NCI-H1092 treated with DMSO at 0.1 percent for 48 hours (cell line): ENCODE measurements at places on chromosomes 11 and 22.
A peak's percentile ranks its signal among the peaks of the same experiment; 100 is the strongest.

GRCh38 chr11:93908689-93909088 is 58.3 kb upstream of the VSTM5 start:
- no peak for DNase-seq

DNA sequence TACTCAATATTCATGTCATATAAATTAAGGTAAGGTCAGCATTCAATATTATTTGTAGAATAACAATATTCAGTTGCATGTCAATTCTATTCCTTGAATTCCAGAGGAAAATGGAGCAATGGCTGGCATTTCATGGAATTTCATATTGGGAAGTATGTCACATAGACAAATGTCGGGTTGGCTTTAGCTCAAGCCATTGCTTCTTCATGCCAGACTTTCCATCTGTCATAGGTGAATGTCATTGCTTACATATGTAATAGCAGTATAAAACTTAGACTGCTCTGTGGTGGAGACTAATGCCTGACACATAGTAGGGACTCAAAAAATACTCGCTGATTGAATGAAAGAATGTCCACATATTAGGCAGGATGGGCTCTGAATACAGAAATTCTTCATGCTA is 509.6 kb upstream of the CHORDC1 start:
- no peak for DNase-seq

DNA sequence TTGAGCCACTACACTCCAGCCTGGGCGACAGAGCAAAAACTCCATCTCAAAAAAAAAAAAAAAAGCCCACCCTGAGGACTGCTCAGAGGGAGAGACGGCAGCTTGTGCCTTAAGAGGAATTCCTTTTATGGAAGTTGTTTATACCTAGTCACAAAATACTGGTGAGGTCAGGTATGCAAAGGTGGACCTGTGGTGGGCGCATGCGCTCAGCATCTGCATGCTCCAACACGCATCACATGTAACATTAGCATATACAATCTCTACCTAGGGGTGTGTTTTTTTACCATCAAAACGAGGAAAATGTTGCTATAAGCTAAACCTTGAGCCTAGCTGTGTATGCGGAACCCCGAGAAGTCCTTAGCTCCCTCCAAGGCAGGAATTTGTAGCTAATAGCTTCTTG is 6.8 kb upstream of the SART1 start:
- no peak for DNase-seq

DNA sequence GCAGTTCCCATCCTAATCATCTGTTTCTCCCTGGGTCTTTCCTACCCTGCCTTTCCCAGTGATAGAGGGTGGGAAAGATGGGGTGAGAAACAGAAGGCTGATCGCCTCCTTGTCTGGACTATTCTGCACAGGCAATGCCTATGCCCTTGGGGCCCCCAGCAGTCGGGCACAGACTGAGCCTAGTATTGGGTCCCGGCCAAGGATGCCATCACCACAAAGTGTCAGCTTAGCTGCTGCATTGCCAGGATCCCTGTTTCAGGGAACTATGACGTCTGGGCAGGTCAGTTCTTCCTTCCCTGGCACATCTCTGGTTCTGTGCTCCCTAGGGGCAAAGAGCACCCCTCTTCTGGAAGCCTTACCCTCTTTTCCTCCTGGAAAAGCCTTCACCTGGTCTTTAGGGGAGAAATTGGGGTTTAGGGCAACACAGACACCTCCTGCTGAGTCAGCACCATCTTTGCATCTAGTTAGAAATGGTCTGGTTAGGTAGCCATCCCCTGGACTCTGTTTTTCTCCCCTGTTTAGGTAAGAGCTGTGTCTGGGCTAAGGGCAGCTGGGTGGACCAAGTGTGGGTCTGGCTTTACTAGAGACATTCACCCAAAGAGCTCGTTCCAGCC is 2.1 kb downstream of the ADAMTS8 start:
- no peak for DNase-seq

DNA sequence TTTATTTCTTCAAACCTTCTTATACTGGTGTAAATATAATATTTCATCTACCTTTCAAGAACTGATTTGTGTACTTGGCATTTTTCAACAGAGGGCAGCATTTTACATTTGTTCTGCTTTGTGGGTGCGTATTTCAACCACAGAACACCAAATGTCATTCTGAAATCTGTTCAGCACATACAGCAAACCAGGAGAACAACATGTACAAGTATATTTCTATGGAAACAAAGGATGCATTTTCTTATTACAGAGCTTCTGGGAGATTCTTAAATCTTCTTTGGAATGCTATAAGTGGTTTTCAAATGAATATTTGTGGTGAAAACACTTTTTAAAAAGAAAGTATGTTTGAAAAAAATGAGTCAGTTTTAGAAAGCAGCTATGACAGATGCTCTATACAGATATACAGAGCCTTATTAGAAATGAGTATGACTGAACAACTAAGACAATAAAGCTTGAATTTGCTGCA is 946.0 kb downstream of the FAM181B start:
- no peak for DNase-seq

DNA sequence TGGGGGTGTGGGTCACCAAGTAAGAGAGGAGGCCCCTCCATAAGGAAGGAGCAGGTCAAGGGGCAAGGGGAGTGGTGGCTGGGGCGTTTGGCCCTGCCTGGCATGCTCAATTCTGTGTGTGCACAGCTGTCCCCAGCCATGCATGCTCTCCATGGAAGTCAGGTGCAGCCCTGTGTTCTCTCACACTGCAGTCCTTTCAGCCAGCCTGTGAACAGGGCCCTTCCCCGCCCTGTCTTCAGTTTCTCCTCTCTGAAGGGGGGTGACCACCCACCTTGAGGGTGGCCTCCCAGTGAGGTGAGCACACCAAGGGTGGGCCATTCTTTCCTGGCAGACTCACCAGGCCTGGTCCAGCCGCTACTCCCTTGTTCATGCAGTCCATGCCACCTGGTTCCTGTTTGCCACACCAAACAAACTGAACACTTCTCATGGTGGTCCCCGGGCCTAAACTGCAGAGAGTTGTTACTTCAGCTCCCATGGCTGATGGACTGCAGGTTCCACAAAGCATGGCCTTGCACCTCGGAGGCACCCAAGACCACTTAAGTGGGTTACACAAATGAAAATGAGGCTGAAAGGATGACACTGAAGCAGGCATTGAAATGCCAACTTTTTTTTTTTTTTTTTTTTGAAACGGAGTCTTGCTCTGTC is 1.7 kb upstream of the CHCHD10 start:
- DNase-seq, result peak; percentile 16

DNA sequence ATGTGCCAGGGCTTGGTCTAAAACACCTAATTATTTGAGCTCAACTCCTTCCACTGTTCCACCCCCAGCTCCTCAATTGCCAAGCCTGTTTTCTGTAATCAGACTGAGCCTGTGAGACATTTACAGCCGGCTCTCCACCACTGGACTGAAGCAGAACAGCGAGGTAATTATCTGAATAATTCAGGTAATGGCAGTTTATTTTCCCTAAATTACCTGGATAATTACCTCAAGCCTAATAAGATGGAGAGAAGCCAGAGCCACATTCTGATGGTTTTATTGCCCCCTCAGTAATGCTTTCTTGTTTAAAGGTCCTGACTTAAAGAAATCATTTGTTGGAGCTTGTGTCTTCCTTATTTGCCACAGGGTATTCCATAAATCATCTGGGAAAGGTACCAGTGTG is 64.2 kb downstream of the FZD4 start:
- no peak for DNase-seq

- DNase-seq, result no peak
Observed at GRCh38 chr11:128711136-128711535, 17.3 kb downstream of the FLI1 start.

- no peak for DNase-seq
Observed at GRCh38 chr22:41979423-41980250, 10.4 kb downstream of the SEPTIN3 start.

DNA sequence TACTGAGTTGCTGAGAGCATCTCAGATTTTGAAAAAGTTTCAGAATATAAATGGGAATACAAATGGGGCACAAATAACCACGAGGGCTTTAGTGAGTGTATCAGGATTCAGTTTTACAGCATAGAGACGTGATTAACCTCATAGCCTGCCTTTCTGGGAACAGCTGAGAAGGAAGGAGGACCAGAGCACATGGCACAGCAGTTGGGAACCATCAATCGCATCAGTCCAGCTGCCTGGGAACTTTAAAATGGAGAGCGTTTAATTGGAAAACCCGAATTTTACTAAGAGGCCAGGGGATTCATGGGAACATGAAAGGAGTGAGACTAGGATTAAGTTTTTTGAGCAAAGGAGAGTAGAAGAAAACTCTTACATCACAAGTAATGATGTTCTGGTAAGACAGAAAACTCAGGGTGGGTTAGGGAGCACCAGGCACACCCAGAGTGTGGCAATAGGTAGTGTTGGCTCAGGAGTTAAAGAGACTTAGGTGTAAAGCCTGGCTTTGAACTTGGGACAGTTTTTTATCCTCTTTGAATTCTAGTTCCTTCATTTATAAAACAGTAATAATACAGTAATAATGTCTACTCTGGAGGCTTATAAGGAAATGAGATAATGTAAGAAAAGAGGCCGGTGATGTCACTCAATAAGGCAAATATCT is 40.2 kb downstream of the FZD4 start:
- no peak for DNase-seq

DNA sequence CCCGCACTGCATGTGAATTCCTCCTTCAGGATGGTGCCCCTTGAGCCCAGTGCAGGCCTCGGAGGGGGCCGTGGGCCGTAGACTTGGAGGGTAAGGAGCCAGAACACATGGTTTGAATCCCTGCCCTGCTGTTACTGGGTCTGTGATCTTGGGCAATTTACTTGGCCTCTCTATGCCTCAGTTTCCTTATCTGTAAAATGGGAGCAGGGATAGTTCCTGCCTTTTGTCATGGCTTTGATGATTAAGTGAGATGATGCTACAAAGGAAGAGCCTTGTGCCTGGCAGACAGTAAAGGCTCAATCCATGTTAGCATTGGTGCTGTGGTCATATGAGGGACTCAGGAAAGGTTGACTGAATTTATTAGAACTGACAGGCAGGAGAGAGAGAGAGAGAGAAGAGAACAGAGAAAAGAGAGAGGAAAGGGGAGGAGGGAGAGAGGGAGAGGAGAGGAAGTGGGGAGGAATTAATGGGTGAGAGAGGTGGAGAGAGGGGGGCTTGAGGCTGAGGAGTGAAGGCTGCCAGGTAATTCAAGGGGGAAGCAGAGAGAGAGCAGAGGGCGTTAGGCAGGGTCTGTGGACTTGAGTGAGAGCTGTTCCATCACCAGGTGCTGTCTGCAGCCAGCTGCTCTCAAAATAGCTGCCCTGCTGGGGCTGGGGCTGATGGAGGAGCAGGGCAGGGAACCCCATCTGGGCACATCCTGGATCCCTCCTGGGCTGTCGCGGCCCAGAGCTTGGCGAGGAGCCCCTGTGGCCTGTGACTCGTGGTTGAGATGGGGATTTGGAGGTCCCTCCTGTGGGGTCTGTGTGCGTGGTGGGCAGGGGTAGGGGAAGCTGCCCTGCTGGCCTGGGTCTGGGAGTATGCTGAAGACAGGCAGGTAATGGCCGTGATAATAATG is 44.1 kb downstream of the MCM5 start:
- DNase-seq, result peak; percentile 6

DNA sequence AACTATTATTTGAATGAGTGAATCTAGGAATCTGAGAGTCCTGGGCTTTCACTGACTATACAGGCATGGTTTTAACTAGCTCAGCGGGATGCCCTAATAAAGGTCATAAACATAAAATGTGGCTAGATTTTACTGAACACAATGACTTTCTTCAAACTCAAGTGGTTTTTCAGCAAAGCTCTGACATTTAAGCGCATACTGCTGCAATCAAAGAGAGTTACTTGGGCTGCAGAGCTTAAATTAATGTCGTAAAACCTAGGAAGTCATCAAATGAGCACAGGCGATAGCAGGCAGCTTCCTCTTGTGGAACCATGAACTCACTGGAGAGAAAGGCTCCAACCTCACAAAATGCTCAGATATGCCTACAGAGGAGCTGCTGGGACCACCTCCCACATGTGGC is 6.7 kb downstream of the CSNK2A3 start:
- peak; percentile 59 for DNase-seq

DNA sequence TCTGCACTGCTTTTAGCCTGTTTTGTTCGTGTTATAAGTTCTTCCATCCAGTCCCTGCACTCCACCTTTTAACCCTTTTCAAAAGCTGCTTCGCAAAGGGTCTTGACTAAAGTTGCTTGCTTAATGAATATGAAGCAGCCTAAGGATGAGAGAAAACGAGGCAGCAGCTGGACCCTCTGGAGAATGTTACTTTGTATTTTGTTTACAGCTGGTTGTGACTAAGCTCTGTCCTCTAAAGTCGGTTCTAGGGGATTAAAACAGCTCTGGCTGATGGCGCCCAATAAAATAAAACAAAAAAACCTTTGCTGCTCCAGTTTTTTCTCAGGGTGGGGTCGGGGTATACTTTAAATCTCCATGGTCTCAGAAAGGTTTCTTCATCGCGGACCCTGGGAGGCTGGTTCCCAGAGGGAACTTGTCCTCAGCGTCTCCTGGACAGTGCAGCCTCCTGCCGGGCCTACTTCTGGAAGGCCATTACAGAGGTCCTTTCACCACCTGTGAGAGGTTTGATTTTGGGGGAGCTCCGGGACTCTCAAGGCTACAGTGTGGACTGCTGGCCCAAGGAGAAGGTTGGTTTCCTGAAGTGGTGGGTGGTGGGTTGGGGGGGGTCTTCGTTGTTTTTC is 836 bp upstream of the RBM4 start:
- DNase-seq, result no peak

DNA sequence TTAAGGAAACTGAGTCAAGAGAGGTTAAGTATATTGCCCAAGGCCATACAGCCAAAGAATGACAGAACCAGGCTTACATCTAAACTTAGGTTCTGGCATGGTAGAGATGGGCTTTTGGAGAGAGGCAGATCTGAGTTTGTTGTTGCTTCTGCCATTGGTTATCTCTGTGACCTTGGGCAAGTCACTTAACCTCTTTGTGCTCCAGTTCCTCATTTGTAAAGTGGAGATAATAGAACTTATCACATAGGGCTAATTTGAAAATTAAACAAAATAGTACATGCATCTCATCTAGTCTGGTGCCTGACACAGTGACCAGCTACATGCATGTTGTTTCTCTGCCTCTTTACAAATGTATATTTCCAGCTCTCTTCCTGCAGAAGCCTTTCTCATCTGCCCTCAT is 47.0 kb upstream of the PLET1 start:
- DNase-seq, result no peak

- DNase-seq, result no peak
Observed at GRCh38 chr11:47284151-47284550, 14.2 kb downstream of the MADD start.
